Pons (tissue), 1 donor: ENCODE measurements at places on chromosomes 1 and 21.

GRCh38 chr1:19665496-19666465 lies 1.1 kb downstream of the HTR6 start:
- no peak for DNase-seq

GRCh38 chr1:91596474-91596873 lies 95.8 kb downstream of the CDC7 start:
- no peak for DNase-seq

DNA sequence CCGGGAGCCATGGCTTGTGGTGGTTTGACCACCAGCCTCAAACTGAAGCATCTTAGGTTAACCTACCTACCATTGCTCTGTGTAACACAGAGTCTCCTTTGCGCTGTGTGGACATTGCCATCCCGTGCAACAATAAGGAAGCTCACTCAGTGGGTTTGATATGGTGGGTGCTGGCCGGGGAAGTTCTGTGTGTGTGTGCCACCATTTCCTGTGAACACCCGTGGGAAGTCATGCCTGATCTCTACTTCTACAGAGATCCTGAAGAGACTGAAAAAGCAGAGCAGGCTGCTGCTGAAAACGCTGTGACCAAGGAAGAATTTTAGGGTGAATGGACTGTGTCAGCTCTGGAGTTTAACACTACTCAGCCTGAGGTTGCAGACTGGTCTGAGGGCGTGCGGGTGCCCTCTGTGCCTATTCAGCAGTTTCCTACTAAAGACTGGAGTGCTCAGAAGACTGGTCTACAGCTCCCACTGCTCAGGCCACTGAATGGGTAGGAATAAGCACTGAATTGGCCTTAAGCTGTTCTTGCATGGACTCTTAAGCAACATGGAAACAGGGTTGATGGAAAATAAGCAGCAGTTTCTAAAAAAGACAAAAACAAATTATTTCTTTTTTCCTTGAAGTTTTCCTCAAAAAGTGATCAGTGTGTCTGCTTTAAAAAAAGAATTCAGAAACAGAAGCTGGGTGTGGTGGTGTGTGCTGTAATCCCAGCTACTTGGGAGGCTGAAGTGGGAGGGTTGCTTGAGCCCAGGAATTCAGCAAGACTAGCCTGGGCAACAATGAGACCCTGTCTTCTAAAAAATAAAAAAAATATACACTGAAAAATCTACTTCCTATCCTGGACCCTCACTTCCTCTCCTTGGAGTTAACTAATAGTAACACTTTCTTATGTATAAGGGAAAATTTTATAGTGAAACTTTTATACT lies 14.6 kb downstream of the CEP350 start:
- no peak for DNase-seq

DNA sequence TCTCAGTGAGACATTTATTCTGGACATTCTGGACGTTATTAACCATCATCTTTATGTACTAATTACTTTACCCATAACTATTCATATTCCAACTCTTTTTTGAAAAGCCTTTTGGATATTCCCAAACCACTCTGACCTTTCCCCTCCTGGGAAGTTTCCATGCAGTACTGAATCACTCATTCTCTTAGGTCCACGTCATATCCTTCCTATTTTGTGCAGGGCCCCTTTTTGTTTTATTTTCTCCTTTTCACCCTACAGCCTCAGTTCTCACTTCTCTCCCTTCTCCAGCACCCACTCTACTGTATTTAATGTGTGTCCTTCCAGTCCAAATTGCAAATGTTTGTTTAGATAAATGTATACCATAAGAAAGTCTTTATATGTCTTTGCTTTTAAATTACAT lies 16.4 kb upstream of the ATP1A1 start:
- DNase-seq = no peak

GRCh38 chr1:239765163-239765562 lies 326.5 kb upstream of the FMN2 start:
- no peak for DNase-seq

DNA sequence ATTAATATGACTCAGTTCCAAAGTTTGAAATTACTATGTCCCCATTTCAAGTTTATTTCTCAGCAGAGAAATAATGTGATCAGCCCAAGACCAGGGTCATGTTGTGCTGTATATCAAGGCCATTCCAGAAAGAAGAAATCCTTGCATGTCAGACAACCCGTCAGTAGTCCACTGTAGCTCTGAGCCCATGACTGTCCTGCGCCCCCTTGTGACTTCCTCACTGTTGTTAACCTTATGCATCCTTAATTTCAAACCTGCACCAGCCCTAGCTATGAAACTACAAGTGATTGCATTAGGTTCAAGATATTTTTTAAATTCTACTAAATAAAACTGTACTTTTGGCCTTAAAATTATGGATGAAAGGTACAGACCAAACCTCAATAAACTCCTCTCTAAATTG lies 133.0 kb downstream of the LRRC7 start:
- no peak for DNase-seq

- no peak for DNase-seq
These were observed 291.9 kb upstream of the USP25 start for GRCh38 chr21:15437883-15438282.

DNA sequence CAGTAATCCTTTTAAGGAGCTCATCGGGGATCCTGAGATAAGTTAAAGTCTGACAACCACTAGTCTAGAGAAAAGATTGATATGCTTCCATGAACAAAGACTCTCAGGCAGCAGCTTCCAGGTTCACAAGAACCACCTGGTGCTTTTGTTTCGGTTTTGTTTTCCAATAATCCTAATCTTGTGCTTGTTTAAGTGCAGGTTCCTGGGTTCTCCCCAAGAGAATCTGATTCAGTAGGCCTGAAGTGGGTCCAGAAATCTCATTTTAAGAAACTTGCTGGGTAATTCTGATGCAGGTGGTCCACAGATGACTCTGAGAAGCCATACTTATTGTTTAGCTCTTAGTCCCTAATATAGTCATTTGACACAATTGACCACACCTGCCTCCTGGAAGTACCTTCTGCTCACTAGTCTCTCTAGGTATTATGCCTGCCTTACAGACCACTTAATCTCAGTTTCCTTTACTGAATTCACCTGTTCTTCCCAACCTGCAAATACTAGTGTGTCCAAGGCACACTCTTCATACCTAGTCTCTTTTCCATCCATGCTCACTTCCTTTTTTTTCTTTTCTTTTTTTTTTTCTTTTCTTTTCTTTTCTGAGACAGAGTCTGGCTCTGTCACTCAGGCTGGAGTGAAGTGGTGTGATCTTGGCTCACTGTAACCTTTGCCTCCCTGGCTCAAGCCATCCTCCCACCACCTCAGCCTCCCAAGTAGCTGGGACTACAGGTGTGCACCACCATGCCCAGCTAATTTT lies 20.5 kb upstream of the FRRS1 start:
- DNase-seq = no peak

GRCh38 chr1:22772014-22772413 lies 61.4 kb downstream of the EPHB2 start:
- peak; percentile 77 for DNase-seq

DNA sequence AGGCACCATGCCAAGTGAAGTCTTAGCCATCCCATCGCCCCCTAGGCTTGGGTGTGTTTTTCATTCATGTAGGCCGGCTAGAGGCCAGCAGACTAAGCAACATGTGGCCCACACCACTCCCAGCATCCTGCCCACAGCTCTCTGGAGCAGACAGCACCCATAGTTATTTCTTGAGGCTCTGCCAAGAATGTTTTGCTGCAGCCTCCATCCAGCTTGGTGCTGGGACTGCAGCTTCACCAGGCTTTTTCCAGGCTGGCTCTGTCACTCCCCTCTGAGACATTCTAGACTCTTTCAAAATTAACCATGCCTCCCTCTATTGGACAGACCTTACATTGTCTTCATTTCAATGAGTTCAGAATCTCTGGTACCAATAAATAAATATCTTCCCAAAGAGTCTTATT lies 104.2 kb downstream of the DUSP10 start:
- DNase-seq = peak; percentile 33

DNA sequence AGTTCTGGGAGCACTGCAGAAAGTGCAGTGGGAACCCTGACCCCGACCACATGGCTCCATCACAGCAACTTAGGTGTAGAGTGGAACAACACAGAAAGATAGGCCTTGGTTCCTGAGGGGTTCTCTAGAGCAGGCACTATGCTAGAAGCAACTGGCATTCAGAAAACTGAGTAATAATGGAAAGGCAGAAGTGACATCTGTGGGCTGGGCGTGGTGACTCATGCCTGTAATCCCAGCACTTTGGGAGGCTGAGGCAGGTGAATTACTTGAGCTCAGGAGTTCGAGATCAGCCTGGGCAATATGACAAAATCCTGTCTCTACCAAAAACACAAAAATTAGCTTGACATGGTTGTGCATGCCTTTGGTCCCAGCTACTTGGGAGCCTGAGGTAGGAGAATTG lies 5.3 kb downstream of the MRPS15 start:
- no peak for DNase-seq

GRCh38 chr1:154191990-154192461 lies at the start of gene TPM3:
Gene TPM3 (minus strand): TSS chr1:154192100. CDS start chr1:154192018, 82 bp downstream.
- no peak for DNase-seq

- no peak for DNase-seq
These were observed 21.6 kb upstream of the RGL1 start for GRCh38 chr1:183783342-183783741.

DNA sequence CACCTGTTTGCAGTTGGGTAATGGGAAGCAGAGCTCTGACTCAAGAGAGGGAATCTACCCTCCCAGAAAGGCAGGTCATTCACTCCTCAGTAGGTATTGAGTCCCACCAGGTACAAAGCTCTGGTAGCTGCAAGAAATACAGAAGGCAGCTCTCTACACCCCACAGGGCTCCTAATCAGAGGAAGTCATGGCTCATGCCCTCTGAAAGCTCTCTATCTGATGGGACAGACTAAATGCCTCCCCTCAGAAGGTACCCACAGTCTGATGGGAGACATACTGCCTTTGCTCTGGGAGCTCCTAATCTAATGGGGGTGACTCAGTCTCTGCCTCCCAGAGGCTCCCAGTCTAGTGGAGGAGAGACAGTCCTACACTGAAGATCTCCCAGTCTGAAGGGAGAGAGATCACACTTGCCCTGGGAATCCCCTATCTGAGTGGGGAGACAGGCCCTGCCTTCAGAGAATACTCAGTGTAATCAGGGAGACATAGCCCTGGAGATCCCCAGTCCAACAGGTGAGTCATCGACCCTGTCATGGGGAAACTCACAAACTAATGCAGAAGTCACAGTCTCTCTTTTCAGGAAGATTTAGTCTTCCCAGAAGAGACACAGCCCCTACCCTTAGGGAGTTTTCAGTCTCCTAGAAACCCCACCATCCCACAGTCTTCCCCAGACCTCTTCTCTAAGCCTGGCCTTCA lies 23.7 kb downstream of the CAMK1G start:
- DNase-seq = no peak

- DNase-seq = no peak
These were observed 97.8 kb upstream of the PDE4B start for GRCh38 chr1:65694933-65695332.

- no peak for DNase-seq
These were observed 132.7 kb downstream of the NTNG1 start for GRCh38 chr1:107273515-107273914.

- DNase-seq = no peak
These were observed 378.7 kb downstream of the LMO4 start for GRCh38 chr1:87707411-87707810.

- DNase-seq = no peak
These were observed 20.5 kb downstream of the TMEM51 start for GRCh38 chr1:15173863-15174614.

DNA sequence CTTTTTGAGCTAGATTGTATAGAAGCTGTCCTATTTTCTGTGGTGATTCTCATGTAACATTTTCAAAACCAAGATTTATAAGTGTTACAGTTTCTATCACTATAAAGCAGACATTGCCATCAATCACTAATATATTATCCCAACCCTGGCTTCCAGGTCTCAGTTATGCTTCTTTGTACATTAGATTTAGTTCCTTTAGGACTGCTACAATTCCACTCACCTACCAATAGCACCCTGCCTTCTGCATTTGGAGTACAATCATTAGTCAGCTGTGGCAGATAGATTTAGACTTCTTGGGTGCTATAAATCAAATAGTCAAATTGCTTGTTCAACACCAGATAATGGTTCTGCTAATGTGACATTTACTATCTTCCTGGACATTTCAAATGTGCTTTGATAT lies 281.6 kb downstream of the BRINP3 start:
- no peak for DNase-seq

DNA sequence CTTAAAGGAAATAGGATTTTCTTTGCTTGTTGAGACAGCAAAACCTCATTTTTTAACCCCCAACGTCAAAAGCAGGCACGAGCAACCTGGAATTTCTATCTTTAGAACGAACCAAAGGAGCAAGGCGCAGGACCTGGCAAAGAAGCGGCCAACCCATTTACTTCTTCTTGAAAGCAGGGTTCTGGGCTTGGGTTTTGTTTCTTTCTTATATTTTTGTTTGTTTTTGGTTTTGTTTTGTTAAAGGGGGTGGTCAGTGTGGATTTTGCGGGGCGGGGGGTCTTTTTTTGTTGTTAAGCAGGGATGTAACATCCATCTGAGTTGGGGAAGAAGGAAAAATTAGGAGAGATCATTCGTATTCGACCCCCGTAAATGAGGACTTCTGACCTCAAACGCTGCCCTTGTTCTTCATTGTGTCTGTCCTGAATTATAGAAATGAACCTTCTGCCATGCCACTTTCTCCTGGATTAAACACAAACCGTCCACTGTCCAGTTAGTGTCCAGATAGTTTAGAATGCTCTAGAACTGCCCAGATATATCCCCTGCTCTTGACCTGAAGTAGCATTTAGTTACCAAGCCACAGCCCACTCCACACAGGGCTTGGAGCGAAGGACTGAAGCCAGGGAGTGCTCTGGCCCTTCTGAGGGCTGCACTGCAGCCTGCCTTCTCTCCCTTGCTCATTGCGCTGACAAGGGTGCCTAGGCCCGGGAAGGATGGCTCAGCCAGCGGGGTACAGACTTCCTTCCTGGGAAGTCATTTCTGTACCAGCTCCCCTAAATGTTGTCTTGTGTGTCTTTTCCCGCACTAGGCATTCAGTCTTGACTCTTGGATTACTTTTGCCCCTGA lies 909 bp upstream of the APP start:
- no peak for DNase-seq

DNA sequence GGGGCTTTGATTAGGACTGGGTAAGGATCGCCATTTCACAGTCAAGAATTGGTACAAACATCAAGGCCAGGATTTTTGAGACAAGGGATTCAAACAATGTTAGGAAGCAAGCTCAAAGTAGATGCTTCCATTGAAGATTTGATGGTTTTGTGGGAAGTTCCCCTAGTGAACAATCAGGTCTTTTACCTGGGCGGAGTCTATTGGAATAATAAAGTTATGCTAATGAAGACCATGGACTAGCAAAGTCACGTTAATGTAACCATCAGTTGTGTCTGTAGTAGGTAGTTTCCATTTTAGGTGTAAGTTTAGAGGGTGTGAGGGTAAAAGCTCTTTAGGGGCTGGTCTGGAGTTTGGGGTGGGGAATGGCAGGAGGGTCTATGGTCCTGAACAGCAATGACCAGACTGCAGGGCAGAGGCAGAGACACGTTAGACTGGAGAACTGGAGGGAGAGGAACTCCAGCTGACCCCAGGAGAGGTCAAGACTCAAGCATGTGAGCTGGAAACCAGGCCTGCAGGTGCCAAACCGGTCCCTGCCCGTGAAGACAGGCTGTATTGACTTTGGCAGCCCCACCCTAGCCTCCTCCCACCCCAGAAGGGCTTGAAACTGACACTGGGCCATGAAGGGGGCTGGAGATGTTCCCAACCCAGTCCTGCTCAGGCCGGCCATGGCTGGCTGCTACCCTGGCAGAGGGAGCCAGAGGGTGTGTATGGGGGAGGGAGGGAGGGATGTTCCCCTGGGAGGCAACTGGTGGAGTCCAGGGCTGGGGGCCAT lies 36.0 kb upstream of the GPR37L1 start:
- peak; percentile 12 for DNase-seq
